Stimulated activated CD8-positive, alpha-beta memory T cell treated with anti-CD3 and anti-CD28 coated beads, Interleukin-4, amount 100 ng/mL, for 1 hour (primary cell): ENCODE measurements at places on chromosomes 7 and 10.

DNA sequence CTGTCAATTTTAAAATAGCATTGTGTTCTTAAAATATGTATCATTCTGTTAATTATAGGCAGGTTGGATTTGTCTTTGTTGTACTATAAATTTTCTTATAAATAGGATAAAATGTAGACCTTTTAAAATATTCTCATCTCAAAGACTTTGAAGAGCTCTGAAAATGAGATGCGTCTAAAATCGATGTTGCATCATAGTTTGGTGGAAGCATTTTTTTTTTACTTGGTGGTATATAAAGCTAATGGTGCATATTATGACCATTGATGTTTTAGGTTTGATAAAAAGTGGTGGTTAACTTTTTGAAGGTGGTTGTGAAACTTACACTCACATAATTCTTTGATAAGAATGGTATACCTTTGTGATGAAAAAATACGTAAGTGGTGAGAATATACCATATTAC is 69.1 kb downstream of the ZNRF2 start:
- no peak for DNase-seq

DNA sequence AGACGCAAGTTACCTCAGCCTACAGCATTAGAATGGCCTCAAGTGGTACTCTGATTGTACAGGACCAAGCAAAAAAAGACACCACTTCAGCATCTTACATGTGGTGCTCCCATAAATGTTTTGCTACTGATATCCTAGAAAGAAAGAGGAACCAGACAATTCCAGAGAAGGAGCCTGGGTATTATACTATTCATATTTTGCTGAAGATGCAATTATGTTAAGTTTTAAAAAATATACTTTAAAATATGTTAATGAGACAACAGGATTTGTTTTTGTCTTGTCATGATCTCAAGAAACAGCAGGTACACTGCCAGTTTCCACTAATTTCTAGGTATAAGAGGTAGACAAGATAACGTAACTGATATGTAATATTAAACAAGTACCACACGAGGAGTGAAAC is 92.6 kb downstream of the JMJD1C start:
- no peak for DNase-seq

DNA sequence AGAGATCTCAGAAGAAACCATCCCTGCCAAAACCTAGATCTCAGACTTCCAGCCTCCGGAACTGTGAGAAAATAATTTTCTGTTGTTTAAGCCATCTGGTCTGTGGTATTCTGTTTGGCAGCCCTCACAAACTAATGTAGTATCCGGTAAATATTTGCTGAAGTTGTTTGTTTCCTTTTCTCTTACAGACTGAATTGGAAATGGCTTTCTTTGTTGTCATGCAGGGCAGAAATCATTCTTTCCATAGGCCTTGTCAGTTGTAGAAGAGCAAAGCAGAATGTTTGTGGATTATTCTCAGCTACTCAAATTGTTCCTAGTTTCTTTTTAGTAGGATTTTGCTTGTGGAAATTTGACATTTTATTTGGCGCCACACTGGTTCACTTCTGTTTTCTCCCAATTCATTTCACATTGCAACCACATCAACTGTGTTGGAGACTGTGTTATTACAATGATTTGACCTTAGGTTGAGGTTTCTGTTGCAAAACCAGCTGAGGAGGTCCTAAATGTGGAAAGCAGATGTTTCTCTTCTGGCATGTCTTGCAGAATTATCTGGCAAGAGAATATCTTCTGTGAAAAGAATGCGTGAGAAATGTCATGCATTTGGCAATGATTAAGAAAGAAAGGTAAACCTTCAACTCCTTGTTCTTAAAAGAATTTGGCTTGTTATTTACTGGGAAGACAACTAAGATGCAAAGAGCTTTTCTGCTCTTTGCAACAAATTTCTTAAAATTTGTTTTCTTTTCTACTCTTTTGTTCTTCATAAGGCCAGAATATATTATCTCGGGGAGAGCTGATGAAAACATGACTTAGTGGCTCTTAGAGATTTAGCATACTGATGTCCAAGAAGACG is 25.8 kb downstream of the ACTA2 start:
- no peak for DNase-seq

DNA sequence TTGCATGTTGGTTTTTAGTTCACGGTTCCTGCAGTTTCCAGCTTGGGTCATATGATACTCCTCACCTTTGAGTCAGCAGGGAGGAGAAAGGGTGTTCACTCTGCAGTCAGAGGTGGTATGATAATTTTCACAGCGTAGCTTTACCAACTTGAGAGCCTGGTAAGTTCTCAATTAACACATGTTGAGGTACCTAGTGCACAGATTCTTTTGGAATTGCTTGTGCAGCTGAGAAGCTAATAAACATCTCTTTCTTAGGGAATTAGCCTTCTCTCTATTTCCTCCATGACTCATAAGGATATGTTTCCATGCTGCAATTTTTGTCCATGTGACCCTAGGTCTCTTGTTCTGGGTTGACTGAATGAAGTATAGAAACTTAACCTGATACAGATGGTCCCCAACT is 166.6 kb downstream of the KIF20B start:
- no peak for DNase-seq

DNA sequence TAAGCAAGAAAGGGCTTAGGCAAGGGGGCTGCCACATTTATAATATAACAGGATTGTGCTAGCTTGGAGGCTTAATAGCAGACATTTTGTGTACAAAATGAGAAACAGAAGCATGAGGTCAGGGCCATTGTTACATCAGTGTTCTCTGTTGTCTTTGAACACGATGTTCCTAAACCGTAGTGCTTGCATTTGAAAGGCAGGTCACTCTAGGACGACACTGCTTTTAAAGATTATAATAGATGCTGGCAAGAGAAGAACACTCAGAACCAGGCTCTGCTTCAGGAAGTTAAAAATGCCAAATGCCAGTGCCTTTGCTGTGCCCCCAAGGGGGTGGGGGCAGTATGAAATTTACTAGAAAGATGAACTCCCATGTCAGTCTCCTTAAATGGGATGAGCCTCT is 91.1 kb downstream of the SORCS3 start:
- no peak for DNase-seq

DNA sequence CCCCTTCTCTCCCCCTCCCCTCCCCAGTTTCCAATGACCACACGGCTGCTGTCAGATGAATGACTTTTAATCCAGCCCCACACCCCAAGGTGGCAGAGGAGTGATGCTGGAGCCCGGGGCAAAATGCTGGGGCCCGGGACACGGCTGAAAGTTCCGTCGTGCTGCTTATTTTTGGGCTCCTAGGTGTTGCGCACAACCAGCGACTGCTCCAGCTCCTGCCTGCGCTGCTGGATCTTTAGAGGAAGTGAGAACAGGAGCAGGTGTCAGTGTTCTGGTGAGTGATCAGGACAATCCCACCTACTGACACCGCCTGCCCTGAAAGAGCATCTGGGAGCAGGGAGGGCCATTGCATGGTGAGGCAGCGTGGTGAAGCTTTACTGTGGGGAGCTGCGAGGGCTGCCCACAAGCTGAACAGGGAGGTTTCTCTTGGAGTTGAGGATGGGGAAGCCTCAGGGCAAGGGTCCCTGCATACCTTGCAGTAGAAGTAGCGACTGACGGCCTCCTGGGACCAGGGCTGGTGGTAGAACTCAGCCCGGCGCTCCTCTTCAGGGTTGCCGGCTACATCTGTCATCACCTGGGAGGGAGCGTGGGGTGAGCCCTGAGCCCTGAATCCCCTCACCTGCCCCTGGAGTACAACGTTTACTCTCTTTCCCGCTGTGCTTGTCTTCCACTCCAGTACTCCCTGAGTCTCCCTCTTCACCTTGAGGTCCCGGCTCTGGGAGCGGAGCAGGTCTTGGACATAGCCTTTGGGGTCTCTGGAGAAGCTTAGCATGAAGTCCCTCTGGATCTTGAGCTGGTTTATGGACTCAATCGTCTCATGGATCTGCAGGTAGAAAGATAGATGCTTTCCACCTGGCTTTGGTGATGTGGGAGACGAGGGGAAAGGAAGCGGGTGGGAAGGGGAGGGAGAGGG is 6.9 kb downstream of the CHPF2 start:
- no peak for DNase-seq

DNA sequence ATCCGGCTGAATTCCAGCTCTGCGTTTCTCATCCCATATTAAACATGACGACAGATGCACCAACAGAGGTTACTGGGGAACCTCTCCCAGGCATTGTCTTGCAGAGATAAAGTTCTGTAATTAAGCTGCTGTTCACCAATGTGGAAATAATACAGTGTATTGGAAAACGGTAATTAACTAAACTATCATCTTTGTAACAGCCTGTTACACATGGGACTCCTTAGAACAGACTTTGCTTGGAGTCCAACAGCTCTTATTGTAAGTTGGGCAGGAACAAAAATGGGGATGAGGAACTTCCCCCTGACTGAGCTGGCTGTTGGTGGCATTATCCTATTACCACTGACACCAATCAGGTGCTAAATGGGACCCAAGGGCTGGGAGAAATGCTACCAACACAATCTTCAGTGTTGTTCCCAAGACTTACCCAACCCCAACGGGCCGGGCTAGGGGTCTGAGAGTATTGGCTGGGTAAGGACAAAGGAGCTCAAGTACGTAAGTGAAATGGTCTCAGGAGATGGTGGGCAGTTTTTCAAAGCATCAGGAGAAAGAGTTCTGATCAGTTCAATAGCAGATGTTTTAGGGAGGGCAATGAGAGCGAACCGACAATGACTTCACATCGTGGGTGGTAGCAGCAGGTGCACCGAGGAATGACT is 759.4 kb downstream of the GRID1 start:
- no peak for DNase-seq

GRCh38 chr7:20601121-20601520 is 14.3 kb upstream of the ABCB5 start:
- no peak for DNase-seq

GRCh38 chr7:1883834-1884582 is 213.9 kb downstream of the ELFN1 start:
- no peak for DNase-seq

DNA sequence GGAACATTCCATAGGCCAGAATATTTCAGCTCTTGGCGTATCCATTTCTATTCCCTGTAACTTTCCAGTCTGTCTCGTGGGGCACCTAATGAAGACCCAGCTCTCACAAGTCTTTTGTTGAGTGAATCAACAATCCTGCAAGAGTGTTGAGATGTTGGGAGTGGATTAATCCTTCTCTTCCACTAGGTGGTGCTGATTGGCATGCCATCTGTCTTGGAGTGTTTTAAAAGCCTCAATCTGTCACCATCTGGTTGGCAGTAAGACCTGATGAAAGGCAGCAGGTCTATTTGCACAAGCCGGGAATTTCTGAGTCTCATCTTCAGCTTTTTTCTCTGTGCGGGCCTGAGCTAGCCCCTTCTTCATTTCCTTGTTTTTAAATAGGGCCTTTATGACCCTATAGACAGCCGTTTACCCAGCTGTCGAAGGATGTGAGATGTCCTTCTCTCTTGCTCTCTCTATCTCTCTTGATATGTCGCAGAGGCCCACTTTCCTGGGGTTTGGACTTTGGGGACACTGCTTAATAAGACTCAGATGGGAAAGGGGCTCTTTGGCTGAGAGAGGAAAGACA is 180.5 kb downstream of the ZNF365 start:
- DNase-seq, result no peak
